ENCODE measurements at places on chromosomes 2 and 18.

GRCh38 chr2:197195518-197195917 lies 115.1 kb downstream of the ANKRD44 start:
- no peak for DNase-seq

- DNase-seq = no peak
These were observed 82.9 kb downstream of the ADCYAP1 start for GRCh38 chr18:987325-988186.

DNA sequence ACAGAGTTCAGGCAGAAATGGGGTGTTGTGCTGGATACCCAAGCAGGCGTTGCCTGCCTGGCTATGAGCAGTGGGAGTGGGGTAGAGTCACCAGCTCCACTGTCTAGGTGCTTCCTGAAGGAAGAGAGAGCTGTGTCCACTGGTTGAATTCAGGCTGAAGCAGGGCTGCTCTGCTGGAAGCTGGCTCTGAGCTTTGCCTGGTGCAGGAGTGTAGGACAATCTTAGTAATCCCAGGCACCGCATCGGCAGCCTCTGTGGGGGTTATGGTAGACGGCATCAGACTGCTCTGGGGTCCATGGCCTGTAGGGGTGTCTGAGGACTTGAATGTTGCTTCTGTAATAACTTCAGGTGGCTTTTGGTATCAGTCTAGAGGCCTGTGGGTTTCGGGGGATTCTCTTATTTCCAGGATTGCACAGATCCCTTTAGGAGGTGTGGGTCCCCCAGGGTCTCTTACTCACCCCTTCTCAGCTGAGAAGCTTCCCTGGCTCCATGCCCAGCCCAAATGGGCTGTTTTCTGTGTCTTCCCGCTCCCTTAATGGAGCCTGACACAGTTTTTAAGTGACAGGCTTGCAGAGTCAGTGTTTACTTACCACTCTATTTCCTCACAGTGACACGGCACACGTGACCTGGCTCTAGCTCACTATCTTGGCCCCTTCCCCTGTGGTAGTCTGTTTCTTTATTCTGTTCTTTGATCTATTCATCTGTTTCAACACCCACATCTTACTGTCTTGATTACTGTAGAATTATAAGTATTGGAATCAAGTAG lies 644.3 kb downstream of the CBLN2 start:
- DNase-seq = no peak

GRCh38 chr2:135980434-135981079 lies 4.9 kb downstream of the DARS1 start:
- no peak for DNase-seq

- DNase-seq = no peak
These were observed 89.7 kb upstream of the SEC11C start for GRCh38 chr18:59049721-59050660.

GRCh38 chr2:60847854-60848253 lies 33.5 kb upstream of the REL start:
- no peak for DNase-seq

DNA sequence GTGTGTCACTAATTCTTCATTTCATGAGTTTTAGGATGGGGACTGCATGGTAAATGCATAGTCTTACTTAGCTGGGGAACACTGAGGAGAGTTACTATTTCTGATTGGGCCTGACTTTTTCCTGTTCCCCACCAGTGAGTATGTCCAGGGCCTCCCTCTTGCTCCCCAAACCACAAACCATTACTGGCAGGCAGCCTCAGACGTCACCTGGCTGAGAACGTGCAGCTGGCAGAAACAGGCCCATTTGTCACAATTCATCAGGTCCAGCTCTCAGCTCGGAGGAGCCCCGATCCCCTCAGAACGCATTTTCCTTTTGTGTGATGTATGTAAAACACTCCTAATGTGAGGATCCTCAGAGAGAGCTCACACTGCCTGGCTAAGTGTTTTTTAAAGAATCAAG lies 71.7 kb upstream of the SIX3 start:
- no peak for DNase-seq

DNA sequence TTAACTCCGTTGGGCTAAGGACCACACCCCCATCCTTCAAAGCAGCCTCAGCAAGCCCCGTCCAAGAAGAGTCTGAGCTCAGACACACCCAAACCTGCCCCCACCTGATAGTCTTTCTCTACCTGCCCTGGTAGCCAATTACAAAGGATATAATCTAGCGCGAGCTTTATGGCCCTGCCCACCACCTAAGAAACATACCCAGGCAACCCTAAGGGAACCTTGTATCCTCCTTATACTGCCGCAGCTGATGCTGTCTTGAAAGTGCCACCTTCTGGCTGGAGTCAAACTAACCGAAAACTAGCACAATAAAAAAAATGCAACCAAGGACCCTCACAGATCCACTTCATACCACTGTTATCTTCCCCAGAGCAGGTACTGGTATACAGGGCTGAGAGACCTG lies 628.3 kb upstream of the REG3G start:
- no peak for DNase-seq

GRCh38 chr2:143953451-143954030 lies 566.4 kb downstream of the ZEB2 start:
- no peak for DNase-seq

- DNase-seq = no peak
These were observed 101.6 kb downstream of the INO80D start for GRCh38 chr2:205984381-205984780.

- DNase-seq = no peak
These were observed 50.1 kb downstream of the ITGAV start for GRCh38 chr2:186639939-186640338.

- no peak for DNase-seq
These were observed 17.3 kb upstream of the ARL5A start for GRCh38 chr2:151845481-151845880.

GRCh38 chr2:39871291-39871761 lies 92.3 kb upstream of the THUMPD2 start:
- no peak for DNase-seq

DNA sequence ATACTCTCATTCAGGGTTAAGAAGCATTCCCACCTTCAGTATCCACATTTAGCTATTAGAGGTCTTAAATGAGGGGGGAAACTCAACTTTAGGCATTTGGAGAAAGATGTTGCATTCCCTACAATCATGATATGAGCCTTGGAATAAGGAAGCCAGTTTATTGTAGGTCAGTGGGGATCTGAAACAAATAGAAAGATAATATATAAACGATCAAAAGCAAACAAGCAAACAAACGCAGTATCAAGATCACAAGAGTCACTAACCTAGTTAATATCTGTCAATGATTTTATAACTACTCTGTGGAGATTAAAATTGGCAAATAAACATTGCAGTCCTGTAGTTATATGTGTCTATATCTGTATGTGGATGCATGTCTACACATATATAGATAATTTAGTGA lies 152.4 kb upstream of the LRATD1 start:
- DNase-seq = no peak

- DNase-seq = no peak
These were observed 78.0 kb downstream of the UPP2 start for GRCh38 chr2:158179660-158180059.

DNA sequence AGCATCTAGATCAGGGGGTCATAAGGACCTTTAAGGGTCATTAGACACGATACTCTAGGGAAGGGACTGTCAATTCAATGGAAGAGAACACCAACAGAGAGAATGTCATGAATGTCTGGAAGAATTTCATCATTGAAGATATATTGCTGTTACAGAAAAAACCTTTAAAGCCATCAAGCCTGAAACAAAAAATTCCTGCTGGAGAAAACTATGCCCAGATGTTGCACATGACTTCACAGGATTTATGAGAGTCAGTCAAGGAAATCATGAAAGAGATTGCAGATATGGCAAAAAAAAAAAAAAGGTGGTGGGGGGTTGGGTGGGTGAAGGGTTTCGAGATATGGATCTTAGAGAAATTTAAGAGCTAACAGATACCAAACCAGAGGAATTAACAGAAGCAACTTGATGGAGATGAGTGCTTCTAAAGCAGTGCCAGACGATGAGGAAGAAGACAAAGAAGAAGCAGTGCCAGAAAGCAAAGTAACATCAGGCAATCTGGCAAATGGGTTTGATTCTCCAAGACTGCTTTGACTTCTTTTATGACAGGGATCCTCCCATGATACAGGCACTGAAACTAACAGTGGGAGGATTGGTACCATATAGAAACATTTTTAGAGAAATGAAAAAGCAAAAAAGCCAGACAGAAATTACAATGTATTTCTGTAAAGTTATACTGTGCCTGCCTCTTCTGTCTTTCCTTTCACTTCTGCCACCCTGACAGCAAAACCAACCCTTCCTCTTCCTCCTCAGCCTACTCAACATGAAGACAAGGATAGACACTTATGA lies 28.5 kb downstream of the MAP4K3 start:
- no peak for DNase-seq

DNA sequence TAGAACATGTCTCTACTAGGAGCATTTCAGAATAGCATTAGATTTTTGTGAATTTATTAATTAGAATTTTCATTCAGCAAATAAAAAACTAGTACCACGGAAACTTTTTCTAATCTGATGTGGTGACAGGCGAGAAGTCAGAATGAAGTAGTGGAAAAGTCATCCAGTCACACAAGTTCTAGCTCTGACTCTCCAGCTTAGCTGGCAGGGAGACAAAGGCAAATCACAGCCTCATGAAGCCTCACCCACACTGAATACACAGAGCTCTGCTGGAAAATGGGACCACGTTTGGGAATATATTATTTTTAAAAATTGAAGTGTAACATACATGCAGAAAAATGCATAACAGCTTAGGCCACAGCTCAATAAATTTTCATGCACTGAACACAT lies 86.1 kb downstream of the L3MBTL4 start:
- DNase-seq = no peak

DNA sequence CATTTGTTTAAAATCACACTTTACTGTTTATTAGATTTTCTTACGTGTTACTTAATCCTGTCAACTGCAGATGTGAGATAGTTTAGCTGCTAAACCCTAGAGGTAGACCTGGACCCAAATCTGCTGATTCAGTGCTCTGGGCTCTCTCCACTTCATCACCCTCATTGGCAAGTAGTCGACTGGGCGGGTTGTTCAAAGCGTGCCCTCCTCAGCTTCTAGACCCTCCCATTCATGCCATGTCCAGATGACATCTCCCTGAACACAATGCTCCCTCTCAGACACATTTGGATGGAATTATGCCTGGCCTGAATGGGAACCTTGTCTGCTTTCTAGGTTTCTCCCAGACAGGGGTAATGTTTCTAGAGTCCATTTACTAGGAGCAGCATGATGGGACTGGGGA lies 43.7 kb downstream of the RPIA start:
- DNase-seq = no peak

GRCh38 chr18:36595818-36596215 lies 233.0 kb downstream of the TPGS2 start:
- DNase-seq = no peak

DNA sequence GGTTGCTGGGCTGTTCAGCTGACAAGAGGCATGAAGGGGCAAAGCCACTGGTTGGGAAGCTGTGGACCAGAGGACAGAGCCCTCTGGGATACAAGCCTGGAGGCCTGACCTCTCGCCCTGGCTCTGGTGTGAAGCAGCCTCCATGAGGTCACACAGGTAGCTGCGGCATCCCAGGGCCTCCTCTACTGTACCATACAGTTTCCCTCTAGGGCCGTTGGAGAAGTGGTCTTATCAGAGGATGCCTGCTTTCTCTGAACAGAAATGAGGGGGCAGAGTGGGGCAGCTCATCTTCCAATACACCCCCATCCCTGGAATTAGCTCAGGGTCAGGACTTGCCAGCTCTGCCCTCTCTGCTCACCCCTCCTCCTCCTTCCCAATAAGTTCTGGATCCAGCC lies 135.1 kb upstream of the SMAD2 start:
- no peak for DNase-seq

DNA sequence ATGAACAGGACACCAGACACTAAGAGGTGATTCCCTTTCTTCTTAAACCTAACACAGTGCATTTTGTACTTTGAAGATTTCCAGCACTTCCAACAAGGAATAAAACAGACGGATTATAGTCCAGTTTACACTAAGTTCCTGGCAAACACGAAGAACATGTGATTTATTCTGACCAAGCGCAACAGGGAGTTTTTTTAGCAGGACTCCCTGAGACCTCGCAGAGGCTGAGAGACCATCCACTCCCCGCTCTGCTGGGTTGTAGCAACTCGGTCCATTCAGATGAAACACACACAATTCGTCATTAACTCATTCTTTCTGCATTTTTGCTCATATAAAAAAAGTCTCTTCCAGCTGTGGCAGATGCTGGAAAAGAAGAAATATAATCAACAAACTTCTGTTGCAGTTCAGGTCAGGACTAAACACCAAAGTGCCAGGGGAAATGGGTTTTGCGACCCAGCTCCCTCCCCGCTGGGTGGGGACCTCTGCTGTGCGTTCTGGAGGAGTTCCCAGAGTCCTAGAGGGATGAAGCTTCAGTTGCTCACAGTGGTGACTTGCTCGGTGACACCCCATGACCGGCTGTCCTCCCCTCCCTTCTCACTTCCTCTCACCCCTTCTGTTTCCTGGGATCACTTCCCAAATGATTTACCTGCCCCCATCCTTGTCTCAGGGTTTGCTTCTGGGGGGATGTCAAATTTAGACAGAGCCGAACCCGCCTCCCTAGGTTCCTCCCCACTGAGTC lies 52.5 kb downstream of the KCNF1 start:
- DNase-seq = no peak

GRCh38 chr2:179595284-179595683 lies 266.1 kb downstream of the ZNF385B start:
- no peak for DNase-seq

DNA sequence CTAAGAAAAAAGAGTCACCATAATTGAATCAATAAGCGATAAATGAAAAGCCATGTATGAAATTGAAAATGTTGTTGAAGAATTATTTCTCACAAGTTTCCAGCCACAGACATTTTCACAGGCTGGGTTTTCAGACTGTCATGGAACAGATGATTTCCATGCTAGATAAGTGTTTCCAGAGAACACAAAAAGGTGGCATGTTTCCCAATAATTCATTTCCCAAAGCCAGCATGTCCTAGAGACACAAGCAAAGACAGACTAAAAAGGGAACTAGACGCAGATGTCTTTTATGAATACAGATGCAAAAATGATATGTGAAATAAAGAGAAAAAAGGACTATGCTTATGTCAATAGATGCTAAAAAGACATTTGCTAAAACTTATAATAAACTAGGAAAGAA lies 255.1 kb downstream of the EIPR1 start:
- no peak for DNase-seq

- DNase-seq = no peak
These were observed 716 bp downstream of the CALCRL start for GRCh38 chr2:187447336-187447735.

GRCh38 chr2:54048117-54048785 lies 67.2 kb upstream of the ACYP2 start:
- no peak for DNase-seq

DNA sequence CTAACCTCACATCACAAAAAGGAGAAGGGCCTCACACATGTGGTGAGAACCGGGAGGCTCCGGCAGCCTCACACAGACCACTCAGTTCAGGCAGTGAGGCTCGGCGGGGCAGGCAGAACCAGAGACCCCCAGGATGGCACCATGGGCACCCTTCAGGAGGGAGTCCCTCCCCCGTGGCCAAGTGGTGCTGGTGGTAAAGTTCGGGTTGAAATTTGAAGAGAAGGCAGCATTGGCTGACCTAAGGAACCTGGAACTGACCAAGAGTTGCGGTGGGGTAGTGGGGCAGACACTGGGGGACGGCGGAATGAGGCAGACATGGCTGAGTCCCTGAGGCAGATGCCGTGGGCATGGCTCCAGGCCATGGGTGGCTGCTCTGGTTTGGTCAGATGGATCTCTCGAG lies 239.3 kb upstream of the MYT1L start:
- no peak for DNase-seq
